ENCODE measurements at places on chromosomes 6 and 20.

DNA sequence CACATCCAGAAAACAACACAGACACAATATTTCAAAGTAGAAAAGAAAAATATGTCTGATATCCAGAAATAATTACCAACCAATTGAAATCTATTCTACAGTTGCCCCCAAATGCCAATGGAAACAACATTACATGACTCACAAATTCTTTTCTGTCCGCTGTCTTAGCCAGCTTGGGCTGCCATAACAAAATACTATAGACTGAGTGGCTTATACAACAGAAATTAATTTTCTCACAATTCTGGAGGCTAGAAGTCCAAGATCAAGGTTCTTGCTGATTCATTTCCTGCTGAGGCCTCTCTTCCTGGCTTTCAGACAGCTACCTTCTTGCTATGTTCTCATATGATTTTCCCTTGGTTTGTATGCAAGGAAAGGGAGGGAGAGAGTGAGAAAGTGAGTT is 698.1 kb downstream of the DHX35 start:
- no peak for DNase-seq

DNA sequence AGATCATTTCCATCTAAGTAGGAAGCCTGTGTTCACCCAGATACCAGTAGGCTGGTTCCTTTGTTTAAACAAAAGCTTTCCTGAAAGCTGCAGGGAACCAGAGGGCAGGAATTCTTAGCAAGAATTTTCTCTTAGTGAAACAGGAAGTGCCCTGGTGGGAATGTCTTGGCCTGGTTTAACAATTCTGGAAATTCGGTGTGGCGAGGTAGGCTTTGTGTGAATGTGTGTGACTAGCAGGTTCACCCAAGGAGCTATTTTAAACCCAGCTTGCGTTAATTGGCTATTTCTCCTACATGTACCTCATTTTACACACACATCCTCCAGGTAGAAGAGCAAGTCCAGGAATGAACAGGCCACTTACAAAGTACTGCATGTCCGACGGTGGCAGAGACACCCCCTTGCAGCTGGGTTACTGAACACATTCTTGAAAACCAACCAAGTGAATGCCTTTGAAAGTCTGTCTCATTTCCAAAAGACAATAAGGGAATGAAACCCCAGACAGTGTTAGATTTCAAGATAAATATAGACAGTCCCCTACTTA is 64.6 kb downstream of the GFOD1 start:
- DNase-seq, result no peak

DNA sequence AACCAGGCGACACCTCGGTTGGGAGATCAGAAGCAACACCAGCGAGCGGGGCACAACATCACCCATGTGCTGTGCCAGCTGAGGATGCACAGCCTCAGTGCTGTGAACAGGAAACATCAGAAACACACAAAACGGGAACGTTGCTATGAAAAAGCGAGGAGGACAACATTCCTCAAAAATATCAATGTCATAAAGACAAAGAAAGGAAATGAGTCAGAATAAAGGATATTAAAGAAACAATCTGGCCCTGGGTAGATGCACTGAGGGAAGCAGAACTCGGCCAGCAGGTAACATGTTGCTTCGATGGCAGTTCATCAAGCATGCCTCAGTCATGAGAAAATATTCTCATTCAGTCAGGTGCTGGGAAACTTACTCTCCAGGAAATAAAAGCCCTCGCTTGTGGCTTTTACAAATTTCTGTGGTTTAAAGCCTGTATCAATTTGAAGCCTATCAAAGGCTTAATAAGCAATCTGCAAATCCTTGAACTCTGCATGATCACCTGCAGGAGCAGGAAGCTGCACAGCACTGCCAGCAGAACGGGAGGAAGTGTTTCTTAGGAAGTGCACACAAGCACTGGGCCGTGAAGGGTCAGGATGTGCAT is 77.5 kb downstream of the GINS1 start:
- no peak for DNase-seq

- DNase-seq, result no peak
Measured at GRCh38 chr6:144469144-144469575, 184.0 kb downstream of the UTRN start.
